ENCODE measurements at places on chromosomes 7 and 10.

DNA sequence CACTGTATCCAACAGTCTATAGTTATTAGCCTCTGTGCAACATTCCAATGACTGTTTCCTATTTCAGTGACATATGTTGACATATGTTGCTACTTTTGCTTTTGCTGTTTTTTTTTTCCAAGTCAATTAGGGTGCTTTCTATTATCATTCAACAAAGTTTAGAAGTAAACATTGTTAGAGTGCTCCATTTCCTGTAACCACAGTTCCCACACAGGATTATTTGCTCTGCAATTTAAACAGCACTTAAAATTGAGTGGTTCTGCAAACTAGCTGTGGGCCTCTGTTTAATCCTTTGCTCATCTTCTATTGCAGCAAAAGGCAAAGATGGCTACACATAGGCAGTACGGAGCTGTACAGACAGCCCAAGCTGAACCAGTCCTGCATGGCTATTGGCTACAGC lies 46.5 kb upstream of the PTN start:
- DNase-seq = no peak

DNA sequence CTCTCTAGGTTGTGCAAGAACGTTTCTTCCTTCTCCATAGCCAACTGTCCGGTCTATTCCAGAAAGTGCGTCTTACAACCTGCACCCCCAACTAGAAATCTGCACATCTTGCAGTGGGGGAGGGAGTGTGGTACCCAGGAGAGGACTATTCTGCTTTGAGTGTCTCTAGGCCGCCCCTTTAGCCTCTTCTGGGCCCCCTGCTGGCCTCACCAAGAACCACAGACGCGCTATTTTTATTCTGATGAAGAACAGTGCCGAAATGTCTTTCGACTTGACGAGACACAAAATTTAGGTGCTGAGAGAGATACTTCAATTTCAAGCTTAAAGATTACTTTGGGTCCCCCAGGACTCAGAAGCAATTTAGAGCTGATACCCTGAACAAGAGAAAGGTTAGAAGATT lies 1.0 kb downstream of the CNPY1 start:
- DNase-seq = no peak

DNA sequence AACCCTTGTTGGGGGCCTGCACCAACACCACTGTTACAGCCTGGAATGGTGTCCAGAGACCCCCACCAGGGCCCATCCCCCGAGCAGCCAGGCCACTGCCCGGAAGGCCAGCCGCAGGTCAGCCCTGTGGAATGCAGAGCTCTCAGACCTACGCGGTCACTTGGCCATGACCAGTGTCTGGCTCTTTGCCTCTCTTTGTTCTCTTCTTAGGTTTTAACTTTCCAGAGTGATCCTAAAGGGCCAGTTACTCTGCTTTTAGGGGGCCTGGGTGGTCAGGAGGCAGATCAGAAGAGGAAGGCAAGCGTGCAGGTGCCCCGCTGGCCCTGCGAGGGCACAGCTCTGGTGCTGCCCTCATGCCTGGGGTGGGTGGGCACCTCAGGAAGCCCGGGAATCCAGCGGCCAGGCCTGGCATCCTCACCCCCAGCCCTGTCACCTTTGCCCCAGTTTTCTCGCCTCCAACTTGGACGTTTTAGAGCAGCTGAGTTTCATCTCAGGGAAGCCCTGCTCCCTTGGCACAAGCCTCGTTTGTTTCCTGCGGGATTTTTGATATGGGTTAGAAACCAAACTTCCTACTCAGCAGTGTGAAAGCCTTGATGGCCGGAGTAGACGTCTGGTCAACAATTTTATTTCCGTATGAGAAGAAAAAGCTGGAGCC lies 62.5 kb upstream of the CHST15 start:
- no peak for DNase-seq

DNA sequence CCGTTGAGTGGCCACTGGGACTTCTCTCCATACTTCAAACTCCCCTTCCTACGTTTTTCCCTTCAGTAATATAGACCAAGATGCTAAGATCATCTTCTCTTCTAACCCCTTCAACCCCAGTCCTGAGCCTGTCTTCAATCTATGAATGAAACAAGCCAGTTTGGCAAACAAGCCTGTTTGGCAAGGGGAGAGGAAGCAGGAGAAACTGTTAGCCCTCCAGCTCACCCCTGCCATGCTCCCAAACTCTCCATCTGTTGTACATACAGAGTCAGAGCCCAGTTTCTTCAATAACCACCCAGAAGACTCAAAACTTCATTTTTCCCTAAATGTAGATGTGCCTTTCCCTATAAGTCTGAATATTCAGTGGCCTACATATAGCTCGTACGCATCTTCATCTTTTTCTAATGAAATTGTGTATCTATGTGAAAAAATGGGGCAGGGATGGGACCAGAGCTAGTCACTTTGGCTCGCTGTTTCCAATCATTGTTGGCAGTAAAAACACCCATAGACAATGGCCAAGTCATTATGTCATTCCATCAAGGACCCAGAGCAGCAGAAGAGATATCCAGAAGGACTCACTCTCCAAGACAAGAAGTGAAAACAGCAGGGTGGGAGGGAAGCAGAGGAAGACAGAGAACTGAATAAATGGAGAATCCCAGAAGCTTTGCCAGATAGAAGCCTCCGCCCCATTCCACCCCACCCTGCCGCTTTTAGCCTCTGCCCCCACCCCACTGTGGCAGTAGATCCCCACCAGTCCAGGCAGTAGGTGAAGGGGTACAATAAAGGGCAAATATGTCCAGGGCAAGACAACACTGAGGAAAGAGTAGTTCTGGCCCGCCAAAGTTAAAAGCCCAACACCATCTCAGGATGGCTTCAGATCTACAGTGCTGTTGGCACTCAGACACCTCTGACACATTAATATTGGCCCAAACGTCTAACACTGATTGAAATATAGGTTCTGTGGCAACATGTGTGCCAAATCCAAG lies 87.3 kb downstream of the DOCK4 start:
- DNase-seq = no peak

GRCh38 chr7:32481921-32482320 lies 8.3 kb downstream of the LSM5 start:
- no peak for DNase-seq

DNA sequence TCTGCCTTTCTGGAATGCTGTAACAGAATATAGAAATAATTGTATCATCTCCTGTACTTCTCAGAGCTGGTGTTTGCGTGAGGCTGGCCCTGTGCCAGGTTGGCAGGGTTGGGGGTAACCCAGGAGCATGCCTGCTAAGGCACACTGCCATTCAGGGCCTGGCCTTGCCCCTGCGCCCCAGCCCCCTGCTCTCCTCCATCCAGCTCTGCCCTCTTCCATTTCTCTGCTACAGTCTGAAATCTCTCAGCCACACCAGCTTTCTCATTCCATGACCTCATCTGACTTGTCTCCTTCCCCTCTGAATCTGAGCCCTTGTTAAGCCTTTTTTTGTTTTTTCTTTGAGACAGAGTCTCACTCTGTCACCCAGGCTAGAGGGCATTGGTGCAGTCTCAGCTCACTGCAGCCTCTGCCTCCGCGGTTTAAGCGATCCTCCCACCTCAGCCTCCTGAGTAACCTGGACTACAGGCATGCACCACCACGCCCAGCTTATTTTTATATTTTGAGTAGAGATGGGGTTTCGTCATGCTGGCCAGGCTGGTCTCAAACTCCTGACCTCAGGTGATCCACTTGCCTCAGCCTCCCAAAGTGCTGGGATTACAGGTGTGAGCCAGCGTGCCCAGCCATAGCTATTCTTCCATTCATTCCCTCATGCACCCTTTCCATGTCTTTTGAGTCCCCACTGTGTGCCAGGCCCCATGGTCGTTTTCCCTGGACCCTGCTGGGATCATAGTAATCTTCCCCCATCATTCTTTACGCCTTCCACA lies 206.8 kb downstream of the CUX1 start:
- DNase-seq = no peak

GRCh38 chr10:128631801-128632241 lies 505.6 kb upstream of the MKI67 start:
- no peak for DNase-seq

DNA sequence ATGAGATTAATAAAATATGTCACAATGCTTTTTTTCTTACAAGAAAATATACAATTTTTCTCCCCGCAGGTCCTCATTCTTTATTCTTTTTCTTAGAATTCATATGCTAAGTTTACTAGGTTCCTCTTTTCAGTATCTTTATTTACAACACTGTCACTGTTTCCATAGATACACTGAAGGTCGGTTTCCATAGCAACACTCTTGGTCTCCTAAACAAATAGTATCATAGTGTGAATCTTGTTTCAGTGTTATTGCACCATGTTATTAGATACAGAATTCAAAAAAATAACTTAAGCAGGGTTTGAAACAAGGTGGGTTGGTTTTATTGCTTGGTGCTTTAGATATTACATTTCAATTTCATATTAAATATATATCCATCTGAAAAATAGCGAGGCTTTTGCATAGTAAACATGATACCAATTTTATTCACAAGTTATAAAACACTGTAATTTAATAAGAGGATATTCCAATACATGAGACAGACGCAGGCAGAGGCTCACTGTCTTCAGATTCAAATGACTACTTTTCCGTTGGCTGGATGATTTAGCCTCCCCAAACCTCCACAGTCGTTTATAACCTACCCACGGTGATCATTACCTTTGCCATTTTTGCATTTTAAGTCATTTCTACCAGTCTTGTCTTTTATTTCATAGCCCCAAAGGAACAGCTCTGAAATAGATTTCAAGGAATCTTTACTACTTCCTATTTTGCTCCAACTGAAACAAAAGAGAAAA lies 88.9 kb upstream of the KLF6 start:
- DNase-seq = no peak

- no peak for DNase-seq
These were observed 1.3 kb upstream of the CUEDC2 start for GRCh38 chr10:102433619-102434046.

- DNase-seq = peak; percentile 84
These were observed 7.3 kb upstream of the CRPPA start for GRCh38 chr7:16428672-16429071.

- DNase-seq = no peak
These were observed 604.1 kb downstream of the GALNT17 start for GRCh38 chr7:71735961-71736556.

- no peak for DNase-seq
These were observed 86.2 kb downstream of the PLXDC2 start for GRCh38 chr10:19902456-19902855.

DNA sequence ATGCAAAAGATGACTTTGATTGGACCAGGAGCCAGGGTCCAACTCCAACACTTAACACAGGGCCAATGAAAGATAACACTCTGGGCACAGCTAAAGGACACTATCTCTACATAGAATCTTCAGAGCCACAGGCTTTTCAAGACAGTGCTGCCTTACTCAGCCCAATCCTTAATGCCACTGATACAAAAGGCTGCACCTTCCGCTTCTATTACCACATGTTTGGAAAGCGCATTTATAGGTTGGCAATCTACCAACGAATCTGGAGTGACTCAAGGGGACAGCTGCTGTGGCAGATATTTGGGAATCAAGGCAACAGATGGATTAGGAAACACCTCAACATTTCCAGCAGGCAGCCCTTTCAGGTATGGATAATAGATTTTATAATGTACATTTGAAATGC lies 160.7 kb downstream of the MALRD1 start:
- no peak for DNase-seq

GRCh38 chr10:65847436-65848230 lies 1078.2 kb upstream of the LRRTM3 start:
- DNase-seq = no peak

DNA sequence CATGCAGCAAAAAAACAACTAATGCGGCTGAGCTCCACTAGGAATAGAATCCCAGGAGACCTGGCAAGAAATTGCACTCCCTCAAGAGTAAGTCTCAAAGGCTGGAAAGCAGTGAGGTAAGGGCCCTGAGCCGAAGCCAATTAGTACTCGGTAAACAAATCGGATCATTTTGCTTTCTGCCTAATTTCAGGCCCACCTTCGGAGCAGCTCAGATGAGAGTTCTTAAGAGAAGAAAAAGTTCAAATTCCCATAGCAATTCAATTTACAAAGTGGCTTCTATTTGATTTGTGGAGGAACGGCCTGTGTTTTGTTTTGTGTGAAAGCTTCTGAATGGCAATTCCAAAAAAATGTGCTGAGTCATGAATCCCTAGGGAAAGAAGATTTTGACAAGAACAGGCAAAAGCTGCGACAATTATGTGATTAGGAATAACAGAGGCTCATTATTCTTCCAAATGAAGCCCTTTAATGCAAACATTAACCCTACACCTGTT lies 60.9 kb downstream of the SLC16A9 start:
- DNase-seq = no peak

GRCh38 chr7:116227678-116228239 lies 17.4 kb downstream of the TES start:
- DNase-seq = peak; percentile 80

DNA sequence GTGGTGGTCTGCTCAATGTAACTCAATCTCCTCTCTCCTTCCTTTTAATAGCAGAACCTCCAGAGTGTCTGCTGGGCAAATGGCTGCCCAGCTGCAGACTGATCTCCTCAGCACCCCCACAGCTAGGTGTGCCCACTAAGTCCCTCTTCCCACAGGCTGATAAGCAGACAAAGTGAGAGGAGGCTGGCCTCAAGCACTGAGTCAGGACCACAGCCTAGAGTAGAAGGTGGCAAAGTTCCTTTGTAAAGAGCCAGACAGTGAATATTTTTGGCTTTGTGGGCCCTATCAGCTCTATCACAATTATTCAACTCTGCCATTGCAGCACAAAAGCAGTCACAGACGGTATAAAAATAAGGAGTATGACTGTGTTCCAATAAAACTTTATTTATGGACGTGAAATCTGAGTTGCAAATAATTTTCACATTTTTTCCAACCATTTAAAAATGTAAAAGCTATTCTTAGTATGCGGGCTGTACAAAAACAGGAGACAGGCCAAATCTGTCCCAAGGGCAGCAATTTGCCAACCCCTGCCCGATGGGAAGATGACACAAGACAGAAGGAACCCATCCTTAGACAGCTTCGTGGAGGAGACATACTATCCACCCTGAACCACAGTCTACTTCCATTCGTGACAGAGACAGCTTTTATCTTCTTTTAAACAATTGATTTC lies 23.4 kb downstream of the JAZF1 start:
- DNase-seq = no peak

GRCh38 chr10:34711500-34711899 lies 103.6 kb downstream of the PARD3 start:
- DNase-seq = no peak

GRCh38 chr7:16123117-16123770 lies 298.1 kb downstream of the CRPPA start:
- no peak for DNase-seq

DNA sequence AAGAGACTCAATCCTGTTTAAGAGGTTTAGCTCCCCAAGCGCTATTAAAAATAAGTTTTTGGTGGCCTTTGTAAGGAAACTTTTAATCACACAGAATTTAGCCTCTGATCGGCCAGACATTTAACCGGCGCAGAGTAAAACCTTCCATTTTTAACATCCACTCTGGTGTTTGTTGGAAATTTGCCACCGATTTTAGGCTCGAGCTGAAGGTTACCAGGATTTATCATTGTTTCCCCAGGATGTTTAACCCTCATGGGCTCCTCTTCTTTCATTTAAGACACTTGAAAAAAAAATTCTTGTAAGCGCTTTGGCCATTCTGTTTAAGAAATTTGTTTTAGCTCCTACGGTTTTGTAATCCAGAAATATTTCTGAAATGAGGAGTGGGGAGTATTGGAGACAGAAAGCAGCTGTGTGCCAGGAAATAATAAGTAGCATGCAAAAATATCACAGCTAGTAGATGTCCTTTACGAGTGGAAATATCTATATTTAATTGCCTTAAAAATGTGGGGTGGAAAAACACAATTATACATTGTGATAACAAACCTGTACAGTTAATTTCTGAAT lies 3.4 kb downstream of the NEUROD6 start:
- DNase-seq = no peak

- peak; percentile 56 for DNase-seq
These were observed 44.8 kb upstream of the FAM133B start for GRCh38 chr7:92634924-92635519.

Measured in HS-5 (cell line).